CD4-positive, alpha-beta T cell treated with Interleukin-21 for 1 hour (primary cell): ENCODE measurements at places on chromosomes 11 and 22.
A peak's percentile ranks its signal among the peaks of the same experiment; 100 is the strongest.

GRCh38 chr11:63681321-63682065 is at the start of gene RTN3:
RTN3 (plus strand) TSS chr11:63681500; CDS start chr11:63681637, 137 bp downstream.
- DNase-seq: peak; percentile 98

DNA sequence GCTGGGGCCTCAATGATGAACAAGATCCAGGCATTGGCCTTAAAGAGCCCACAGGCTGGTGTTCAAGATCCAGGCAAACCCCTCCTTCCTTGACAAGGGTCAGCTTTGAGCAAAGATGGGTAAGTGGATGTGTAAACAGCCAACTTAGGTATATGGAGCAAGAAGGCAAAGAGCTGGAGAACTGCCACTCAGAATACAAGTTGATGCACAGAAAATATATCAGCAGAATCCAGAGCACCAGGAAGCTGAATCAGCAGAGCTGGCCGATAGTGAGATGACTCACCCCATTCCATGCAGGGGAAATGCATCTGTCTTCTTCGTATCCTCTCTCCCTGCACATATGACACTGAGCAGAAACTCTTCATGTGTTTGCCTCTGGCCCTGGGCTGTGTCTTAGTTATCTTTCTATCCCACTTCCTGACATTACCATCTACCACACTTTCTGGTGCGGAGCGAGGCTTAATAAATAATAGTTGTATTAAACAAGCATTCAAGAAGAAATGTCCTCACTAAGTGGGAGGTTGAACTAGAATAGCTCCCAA is 57.8 kb downstream of the ENDOD1 start:
- no peak for DNase-seq

DNA sequence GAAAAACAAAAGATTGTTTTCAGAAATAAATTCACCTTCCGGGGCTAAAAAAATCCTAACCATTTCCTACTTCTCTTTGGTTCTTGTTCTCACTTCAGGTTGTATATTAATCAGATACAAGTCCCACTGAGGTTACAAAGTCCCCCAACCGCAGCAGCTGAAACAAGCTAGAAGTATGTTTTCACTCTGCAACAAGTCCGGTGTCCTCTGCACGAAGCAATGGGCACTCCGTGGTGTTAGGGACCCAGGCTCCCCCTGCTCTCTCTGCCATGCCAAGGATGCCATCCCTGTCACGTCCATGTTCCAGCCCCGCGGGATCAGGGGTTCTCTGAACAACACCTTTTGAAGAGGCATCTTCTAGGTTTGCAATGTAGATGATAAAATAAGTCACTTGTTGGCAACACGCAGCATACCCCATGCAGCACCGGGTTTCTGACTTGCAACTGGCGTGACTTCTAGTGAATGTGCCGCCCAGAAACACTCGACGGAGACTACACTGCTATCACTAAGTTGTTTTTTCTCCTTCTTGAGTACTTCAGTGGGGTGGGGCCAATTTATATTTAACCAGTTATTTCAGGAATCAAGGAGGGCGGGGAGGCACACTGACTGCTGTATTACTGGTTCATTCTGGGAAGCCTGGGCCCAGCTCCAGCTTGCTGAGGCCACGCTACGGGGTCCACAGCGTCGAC is 25.4 kb upstream of the GSTP1 start:
- no peak for DNase-seq

DNA sequence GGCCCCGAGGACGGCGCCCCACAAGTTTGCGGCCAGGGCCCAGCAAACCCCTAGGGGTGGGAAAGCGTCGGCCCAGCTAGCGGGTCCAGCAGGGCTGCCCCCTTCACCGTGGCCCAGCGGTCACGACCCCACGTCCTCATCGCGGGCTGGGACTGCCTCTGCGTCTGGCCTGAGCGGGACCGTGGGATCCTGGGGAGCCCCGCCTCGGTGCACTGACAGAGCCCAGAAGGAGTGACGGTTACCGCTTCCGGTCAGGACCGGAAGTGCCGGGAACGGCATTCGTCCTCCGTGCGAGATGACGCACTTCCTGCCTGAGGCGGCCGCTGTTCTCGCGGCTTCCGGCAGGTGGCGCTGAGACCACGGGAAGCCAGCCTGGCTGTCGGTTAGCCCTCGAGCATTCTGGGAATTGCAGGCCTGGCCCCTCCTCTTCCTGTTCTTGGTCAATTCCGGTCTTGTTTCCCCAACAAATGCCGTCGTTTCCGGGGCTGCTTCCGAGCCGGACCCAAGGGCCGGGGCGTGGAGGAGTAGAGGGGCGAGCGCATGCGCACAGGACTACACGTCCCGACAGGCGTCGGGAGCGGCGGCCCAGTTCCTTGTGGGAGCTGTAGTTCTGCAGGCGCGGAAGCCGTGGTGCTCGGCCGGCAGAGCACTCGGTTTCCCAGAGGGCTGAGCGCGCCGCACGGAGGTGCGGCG is at the start of gene TSSC4:
Gene TSSC4, plus strand, starts transcription at position 682 of the 693 bp plus-strand sequence. CDS start 1,884 bp downstream, outside the sequence.
- peak; percentile 100 for DNase-seq

DNA sequence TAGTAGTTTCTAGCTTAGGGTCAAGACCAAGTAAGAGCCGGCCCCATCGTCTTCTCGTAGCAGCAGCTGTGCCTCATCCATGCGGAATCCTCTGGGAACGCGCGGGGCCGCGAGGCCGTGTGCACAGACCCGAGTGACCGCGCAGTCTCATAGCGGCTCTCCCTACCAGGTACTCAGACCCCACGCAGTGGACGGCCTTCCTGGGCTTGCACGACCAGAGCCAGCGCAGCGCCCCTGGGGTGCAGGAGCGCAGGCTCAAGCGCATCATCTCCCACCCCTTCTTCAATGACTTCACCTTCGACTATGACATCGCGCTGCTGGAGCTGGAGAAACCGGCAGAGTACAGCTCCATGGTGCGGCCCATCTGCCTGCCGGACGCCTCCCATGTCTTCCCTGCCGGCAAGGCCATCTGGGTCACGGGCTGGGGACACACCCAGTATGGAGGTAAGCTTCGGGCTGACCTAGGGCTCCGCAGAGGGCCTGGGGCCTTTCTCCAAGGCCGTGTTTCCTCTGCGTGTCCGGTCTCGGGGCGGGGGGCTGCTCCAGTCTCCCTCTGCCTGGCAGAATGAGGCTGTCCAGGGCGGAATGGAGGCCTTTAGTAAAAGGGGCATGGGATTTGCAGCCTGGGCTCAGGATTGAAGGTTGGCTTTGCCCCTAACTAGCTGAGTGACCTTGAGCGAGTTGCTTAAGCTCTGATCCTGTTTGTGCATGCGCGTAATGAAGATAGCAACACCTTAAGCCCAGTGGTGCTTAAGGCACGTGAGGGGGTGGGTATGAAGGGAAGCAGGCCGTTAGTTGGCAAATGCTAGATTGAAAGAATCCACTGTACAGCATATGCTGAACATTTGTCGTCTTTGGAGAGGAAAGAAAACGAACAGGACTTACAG is 48.9 kb downstream of the ST14 start:
- no peak for DNase-seq

GRCh38 chr11:3375552-3375951 is 3.4 kb downstream of the ZNF195 start:
- DNase-seq: no peak
